T-helper 9 cell (primary cell): ENCODE measurements at places on chromosomes 2 and 18.

DNA sequence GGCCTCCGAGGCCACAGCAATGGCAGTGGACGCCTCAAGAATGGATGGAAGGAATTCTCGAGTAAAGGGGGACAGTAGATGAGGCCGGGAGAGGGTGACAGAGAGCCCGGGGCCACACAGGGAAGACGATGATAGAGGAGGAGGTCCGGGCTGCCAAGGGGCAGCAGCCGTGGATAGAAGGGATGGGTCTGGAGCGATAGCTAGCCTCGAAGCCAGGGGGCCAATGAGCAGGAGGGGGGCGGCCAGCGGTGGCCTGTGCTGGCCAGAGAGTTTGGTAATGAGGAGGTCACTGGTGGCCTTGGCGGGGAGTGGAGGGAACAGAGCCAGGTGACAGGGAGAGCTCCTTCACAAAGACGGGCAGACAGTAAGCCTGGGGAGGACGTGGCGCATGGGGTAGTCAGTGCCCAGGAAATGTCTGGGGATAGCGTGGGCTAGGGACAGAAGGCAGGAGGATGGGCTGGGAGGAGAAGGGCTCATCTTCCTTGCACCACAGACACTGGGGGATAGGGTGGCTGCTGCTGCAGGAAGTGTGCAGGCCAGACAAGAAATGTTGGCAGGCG is 87.8 kb upstream of the ASB18 start:
- DNase-seq = no peak

GRCh38 chr2:96103187-96103601 is 13.2 kb downstream of the ADRA2B start:
- no peak for DNase-seq

GRCh38 chr2:241564596-241565410 is 6.3 kb downstream of the BOK start:
- no peak for DNase-seq

GRCh38 chr2:207727261-207727660 is 15.8 kb downstream of the CCNYL1 start:
- no peak for DNase-seq

DNA sequence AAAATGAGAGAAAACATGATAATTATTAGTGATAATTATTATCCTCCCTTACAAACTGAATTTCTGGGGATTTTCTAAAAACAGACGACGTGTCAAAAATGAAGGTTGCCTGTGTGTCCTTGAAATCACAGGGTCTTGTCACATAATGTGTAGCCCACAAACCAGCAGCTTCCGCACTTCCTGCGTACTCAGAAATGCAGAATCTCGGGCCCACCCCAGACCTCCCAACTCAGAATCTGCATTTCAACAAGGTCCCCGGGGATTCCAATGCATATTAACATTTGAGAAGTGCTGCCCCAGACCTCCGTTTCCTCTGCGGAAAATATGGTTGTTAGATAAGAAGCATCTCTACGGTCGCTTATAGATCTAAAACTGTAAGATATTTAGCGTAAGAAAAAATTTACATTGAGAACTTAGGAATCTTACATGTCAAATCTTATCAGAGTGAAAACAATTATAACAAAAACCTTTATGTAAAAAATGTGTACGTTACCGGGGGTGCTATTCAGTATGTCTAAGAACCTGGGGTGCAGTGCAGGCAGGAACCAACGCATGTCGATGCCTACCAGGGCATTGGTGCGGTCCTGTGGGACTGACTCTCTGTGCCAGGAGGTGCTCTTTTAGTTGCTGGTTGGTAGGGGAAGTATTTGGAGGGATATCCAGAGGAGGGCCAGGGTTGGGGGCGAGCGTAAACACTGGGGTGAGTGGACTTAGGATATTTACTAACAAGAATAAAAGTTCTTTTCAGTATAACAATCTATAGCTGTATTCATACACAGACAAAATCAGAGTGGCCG is 15.2 kb downstream of the CDKL4 start:
- no peak for DNase-seq

DNA sequence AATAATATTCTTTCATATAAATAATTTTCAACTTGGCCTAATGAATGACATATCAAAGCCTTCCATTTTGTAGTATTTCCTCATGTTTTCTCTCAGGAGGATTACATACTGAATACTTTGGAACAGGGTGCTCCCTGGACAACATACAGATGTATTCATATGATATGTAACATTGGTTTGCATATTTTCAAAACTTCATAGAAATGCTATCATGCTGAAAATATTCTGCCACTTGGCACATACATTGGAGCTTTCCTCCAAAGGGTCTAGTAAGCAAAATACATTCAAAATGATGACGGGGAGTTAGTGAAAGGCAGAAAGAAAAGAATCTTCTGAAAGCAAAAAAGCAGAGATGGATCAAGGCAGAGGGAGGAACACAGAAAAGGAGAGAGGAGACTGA is 38.1 kb upstream of the RTN4 start:
- DNase-seq = no peak

- DNase-seq = no peak
Measured at GRCh38 chr2:7378591-7378990, 461.4 kb downstream of the RNF144A start.

GRCh38 chr2:47034973-47035609 is 119.5 kb upstream of the MCFD2 start:
- no peak for DNase-seq

- no peak for DNase-seq
Measured at GRCh38 chr2:72975017-72975416, 57.7 kb downstream of the EMX1 start.

GRCh38 chr2:169069341-169069740 is at the start of gene DHRS9:
DHRS9 (plus strand) TSS chr2:169069563; CDS start chr2:169081582, 12,019 bp downstream.
- DNase-seq = no peak

DNA sequence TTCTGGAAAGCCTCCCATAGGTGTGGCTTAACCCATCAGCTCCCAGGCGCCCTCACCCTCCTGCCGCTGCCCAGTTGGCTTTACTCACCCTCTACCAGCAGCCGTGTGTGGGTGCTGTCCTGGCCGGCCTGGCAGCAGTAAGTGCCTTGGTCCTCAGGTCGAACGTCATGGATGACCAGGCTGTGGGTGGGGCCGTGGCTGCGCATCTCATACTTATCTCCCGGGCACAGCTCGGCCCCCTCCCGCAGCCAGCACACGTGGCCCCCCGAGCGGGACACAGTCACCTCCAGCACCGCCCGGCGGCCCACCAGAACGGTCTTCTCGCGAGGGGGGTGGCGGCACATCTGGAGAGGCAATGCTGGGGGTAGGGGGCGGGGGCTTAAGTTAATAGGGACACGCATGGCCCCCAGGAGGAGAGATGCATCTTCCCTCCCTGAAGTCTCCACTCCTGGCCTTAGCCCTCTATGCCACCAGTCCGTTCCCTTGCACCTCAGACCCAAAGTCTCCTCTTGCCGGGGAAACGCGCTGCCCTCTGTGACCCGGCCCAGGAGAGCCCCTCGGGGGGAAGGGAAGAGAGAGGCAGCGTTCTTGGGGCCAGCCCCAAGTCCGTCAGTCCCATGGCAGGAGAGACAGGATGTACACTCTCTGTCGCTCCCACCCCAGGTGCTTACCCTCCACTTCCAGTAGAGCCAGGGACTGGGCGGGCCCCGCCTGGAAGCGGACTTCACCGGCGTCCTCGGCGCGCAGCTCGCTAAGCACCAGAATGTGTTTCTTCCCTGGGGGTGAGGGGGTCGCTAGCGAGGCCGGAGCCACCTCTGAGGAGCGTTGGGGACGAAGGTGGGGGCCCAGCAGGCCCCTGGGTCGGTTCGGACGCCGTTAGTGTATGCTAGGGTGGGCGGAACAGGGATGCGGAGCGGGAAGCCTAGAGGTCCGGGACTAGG is 7.9 kb downstream of the TMEM198 start:
- DNase-seq = no peak

- no peak for DNase-seq
Measured at GRCh38 chr18:58105888-58106260, 61.8 kb downstream of the NEDD4L start.

DNA sequence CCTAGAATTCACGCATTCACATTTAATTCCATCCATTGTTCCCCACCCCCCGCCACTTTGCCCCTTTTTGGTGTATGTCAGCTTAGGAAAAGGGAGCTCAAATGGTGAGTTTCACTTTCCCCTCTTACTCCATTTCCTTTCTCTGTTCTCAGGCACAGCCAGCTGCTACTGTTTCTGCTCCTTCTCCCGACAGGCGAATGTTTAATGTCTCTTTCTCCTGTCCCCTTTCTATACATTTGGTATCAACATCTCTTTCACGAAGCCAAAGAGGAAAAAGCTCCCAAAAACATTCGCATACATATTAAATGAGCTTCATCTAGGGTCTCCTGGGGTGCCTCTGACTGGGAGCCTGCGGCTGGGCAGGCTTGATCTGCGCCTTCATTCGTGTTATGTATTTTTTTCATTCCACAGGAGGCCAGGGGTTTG is 124.2 kb upstream of the SATB2 start:
- DNase-seq = no peak

GRCh38 chr2:138716183-138716582 is 64.0 kb downstream of the NXPH2 start:
- no peak for DNase-seq

DNA sequence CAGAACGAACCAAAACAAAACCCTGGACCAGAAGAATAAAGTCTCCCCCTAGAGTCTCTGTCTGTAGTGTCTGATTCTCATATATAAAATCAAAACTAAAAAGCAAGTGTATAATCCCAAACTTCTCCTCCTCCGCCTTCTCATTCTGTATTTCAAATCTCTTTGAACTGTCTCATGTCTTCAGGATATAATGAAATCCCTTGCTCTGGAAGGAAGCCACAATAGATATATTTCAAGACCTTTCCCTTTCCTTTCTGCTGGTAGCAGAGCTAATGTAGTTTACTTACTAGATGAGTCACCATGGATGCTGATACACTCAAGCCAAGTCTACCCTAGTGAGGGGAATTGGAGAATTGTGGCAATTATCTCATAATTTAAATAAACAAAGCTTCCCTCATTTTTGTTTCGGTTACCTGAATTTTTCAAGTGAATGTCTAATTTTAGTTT is 33.5 kb upstream of the CCDC93 start:
- DNase-seq = no peak

- DNase-seq = no peak
Measured at GRCh38 chr2:82342356-82342755, 2037.8 kb upstream of the LRRTM1 start.

DNA sequence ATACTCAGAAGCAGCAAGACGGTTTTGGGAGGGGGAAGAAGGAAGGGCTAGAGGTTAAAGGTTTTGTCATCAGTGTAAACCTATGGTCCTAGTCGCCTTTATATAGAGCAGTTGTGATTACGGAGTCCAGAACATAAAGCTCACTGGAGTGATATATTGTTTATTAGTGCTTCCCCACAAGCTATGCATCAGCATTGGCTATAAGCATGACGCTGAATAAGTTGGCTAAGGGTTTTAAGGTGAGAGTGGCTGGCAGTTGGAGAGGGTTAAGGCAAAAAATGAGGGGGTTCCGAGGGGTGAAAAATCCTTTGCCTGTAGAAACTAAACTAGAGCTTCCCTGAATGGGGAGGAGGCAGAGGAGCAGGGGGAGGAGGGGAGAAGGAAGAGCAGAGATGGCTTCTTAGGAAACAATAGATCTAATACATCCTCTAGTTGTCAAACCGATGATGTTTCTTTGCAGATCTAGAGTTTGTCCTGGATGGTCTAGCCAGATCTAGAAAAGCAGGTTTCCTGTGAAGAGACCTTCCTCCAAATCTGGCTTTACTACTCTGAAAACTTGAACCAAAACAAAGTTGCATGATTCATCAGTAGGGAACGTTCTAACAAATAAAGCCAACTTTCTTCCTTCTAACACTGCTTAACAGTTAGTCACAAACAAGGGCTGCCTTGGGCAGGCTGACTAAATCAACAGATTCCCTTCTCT is 2.5 kb downstream of the KLF7 start:
- no peak for DNase-seq

DNA sequence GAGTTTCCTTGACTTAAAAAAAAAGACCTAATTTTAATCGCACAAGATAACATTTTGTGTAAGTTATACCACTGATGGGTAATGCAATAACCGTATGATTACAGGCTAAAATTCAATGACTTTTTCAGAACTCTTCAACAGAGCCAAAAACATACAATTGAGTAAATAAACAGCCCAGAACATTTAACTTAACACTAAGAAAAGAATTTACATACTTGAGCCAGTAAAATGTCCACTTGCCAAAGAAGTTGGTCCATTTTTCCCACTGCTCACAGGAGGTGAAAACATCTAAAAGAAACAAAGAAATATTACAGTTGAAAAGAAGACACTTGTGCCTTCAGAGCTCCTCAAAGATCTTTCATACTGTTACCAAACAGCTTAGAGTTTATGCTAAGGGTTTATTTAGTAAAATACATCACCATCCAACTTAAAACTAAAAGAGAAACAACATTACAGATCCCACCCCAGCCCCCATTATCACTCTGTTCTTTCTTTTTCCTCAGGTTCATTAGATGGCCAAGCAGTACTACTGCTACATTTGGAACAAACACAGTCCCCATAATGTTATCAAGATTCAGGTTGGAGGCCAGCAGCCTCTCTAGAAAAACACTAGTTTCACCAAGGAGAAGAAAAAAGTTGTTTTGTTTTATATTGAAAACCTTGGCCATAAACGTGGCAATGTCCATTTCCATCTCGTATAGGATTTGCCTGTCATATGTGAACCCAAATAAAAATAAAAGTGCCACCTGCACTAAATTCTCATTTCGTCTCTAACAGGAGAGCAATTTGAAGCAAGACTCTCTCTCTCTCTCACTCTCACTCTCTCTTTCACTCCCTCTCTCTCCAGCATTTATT is 2.7 kb downstream of the TCF4 start:
- no peak for DNase-seq

GRCh38 chr2:63755216-63755615 is 86.5 kb upstream of the UGP2 start:
- DNase-seq = no peak

- no peak for DNase-seq
Measured at GRCh38 chr2:196356332-196356731, 185.0 kb upstream of the STK17B start.

DNA sequence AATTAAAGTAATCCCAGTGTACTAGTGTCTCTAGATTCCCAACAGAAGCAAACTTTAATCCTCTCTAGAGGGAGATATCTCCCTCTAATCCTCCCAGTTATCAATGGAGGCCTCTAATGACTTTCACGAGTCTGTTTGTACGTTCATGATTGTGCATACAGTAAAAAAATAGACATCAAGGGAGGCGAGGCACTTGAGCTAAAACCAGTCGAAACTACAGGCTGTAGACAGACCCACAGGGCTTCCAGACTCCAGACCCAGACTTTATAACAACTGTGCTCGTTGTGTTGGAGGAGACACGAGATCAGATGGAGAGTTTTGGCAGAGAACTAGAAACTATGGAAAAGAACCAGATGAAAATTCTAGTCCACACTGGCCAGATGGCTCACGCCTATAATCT is 7.0 kb downstream of the DGKD start:
- DNase-seq = no peak
